ENCODE measurements at places on chromosomes 13 and 19.

GRCh38 chr13:61144834-61145593 lies 270.6 kb downstream of the PCDH20 start:
- no peak for DNase-seq

GRCh38 chr13:93216122-93216521 lies 10.5 kb upstream of the GPC6 start:
- no peak for DNase-seq

DNA sequence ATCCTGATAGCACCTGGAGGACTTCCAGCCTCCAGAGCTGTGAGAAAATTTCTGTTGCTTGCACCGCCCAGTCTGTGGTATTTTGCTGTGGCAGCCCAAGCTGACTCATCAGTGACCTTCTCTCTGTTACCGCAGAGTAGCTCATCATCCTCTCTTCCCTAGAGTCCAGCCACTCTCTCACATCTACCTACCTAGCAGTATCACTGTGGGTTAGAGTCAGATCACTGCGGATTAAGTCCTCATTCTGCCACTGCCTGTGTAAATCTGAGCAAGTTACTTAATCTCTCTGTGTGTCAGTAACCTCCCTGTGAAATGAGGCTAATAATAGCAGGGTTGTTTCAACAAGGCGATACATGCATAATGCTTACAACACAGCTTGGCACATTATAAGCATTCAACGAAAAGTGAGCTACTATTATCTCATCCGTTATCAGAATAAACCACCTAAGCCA lies 40.3 kb upstream of the USPL1 start:
- DNase-seq: no peak

DNA sequence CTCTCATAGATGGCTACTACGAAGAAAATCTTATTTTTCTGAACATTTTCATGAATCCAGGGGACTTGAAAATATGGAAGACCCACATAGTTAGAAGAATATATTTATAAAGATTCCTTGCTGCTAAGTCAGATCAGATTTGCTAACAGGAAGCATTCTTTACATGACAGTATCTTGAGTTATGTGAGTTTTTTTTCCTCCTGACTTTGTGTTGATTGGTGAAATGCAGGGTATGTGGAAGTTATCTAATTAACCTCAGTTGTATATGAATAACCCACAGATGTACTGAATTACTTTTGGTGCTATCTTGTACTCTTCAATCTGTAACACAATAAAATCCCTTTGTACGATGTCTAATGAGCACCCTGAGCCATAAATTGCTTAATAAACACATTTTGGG lies 53.8 kb downstream of the ESD start:
- DNase-seq: no peak
